ENCODE measurements at places on chromosomes 6 and 20.

- no peak for DNase-seq
Observed at GRCh38 chr6:87658516-87658915, 43.5 kb downstream of the AKIRIN2 start.

- DNase-seq: no peak
Observed at GRCh38 chr6:40160826-40161225, 226.6 kb upstream of the MOCS1 start.

DNA sequence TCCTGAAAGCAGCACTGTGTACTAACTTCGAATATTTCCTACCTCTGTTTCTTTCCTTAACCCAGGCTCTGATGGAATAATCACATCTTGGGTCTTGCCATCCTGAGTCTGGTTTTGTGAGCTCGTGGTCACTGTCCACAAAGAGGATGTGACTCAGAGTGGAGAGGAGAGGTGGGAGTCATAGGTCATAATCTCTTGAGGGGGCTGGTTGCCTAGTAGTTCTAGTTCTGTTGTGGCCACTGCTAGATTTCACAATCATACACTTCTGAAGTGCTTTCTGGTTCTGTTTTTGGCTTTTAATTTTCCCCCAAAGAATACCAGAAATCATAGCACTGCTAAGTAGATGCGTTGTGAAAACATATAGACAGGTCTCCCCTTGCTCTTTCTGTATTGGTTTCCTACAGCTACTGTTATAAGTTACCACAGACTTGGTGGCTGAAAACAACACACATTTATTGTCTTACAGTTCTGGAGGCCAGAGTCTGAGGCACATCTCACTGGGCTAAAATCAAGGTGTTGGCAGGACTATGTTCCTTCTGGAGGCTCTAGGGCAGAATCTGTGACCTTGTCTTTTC, 102.8 kb downstream of the NRSN1 start:
- DNase-seq: no peak

- no peak for DNase-seq
Observed at GRCh38 chr20:47361057-47361915, 4.8 kb upstream of the ZMYND8 start.

GRCh38 chr6:46491201-46491627, at the start of gene RCAN2:
Gene RCAN2 (minus strand): TSS chr6:46491449.
- DNase-seq: no peak

DNA sequence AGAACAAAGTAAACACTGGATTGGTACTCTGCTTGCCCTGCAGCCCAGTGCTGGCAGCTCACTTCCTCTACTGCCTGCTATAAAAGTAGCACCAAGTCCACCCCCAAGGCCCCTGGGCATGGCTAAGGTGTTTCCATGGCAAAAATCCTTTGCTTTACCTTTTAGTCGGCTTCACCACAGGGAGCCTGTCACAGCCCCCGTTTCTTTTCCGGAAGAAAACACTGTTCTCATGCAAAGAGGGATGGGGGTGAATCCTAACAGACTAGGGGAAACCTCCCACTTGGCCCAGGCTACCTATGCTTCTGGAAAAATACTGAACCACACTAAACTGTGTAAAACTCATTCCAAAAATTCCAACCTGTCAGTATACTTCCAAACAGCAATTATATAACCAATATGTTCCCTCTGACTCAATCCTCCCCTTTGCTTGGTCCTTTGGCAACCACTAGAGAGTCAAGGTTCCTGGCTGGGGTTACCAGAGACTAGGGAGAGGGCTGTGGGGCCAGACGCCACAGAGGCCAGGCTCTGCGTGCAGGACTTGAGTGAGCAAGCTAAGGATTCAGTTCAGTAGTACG, 16.1 kb downstream of the PPIL1 start:
- no peak for DNase-seq

DNA sequence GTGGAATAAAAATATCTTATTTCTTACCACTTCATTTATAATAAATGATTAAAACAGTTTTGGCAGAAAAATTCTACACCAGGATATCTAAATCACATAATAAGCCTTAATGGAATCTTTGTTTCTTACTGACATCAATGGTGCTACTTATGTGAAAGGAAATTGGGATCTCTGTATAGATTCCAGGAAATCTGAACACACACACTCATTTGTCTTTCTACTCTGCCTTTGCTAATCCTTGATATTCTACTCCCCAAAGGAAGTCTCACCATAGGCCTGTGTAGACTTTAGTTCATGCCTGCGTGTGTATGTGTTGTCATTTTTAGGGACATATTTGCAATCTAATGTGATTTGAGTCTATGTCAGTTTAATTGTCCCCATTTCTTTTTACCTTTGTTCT, 7.9 kb downstream of the ADGRB3 start:
- no peak for DNase-seq

DNA sequence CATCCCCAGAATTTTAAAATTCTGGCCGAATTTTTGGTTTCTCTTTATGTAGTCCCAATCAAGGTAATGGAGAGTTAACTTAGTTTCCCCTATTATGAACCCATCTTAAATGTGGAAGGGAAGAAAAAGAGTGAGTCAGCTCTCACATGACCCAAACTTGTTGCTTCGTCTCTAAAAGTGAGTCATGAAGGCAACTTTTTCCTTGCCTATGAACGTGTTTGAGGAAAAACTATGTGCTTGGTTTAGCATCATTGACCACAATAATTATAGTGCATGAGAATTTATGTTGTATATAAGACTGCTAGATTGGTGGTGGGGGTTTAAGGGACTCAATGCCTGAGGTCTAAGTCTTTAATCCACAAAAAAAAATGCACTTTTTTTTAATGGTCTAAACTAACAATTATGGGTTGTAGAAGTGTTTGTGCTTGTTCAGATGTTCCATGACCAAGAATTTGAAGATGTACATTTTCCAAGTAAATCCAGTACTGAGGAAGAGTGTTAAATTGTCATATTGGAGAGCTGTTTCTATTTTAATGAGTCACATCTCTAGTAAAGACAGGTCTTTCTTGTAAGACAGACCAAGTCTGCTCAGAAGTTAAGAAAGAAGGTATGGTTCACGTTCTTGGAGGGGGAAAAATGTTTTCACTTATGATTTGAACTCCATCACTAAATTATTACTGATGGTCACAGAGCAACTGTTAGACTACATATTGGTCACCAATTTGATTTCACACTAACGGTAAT, 409.9 kb upstream of the MARCKS start:
- DNase-seq: no peak

GRCh38 chr6:47439348-47439668, 38.3 kb upstream of the CD2AP start:
- no peak for DNase-seq

DNA sequence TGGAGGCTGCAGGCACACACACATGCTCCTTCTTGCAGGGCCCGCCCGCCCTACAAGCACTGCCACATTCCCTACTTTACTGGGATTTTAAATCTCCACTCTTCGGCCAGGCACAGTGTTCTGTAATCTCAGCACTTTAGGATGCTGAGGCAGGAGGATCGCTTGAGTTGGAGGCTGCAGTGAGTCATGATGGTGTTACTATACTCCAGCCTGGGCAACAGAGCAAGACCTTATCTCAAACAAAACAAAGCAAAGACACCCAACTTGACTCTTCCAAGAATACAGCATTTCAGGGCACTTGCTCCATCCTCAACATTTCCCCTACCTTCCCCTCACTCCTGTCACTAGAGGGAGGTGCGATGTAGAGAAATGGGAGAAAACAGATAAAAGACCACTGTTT, 194.0 kb downstream of the MYLK4 start:
- no peak for DNase-seq

GRCh38 chr6:5481750-5482149, 220.4 kb downstream of the FARS2 start:
- no peak for DNase-seq

DNA sequence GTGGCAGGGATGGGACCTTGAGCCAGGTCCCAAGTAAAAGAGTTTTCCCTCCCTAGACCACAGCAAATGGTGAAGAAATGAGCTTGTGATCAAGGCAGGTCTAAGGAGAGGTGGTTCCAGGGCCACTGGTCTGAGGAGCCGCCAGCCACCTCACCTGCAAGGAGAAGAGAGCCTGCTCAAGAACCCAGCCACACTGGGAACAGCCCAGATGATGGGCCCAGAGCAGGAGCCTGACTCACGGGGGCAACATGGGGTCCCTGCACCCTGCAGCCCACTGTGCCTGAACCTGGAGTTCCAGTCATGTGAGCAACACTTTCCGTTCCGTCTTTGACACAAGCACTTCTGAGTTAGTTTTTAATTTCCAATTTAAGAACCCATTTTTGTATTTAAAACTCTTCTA, 204.5 kb upstream of the CDH4 start:
- DNase-seq: no peak

DNA sequence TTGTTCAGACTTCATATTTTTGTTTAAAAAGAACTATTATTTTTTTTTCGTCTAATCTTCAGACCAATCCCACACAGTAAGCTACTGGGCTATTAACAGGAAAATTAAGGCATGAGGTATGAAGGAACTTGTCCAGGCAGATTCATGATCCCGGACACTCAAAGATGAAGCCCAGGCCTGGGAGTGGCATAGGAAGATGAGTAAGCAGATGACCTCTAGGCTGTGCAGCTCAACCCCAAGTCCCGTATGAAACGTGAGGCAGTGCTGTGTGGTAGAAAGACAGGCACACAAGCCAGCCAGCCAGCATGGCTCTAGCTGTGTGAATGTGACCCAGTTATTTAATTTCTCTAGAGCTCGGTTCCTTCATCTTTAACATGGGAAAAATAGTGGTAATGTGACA, 231.9 kb downstream of the CLIC5 start:
- no peak for DNase-seq

DNA sequence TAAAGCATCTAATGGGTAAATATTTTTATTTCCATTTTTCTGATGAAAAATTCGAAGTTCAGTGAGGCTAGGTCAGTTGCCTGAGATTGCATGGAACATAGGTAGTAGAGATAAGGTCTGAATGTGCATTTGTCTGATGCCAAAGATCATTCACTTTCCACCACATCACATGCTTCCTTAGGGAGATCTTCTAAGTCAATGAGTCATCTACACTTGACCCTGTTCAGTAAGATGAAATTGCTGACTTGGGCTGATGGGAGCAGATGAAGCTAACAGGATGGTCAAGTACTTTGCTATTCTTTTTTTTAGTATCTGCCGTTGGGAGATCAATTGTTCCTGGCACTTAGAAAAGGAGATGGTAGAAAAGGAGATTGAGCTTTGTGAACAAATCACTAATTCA, 511.3 kb downstream of the PHF3 start:
- no peak for DNase-seq

- no peak for DNase-seq
Observed at GRCh38 chr6:53585208-53585900, 40.5 kb upstream of the GCLC start.

DNA sequence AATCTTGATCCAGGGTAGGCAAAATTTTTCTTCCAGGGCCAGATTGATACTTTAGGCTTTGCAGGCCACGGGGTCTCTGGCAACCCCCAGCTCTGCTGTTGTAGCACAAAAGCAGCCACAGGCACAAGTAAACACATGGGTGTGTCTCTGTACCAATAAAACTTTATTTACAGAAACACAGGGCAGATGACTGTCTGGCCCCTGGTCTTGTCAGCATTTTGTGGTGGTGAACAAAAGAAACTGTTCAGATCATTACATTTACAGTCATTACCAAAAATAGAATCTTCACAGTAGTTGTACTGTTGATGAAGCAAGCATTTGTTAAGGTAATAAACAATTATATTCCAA, 45.0 kb upstream of the KIF25 start:
- no peak for DNase-seq

DNA sequence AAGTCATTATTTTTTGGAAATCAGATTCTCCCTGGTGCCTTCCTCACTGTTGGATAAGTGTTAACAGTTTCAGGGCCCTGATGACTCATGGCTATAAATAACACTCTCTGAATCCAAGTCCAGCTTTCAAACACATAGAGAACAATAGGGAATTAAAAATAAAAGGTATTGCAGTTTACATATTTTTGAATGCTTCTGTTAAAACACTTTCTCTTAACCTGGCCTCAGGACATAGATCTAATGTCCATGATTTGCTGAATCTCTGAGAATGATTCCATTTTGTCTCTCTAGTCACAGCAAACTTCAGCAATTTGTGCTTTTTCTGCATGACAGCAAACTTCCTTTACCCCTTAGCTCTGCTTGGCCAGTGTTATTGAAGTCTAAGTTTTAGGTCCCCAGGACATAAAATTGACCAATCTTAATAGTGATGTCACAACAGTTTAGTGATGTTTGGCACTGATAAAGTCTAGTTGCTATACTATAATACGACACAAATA, 1192.4 kb upstream of the CITED2 start:
- DNase-seq: no peak

- DNase-seq: no peak
Observed at GRCh38 chr20:58633161-58634053, 17.7 kb upstream of the STX16 start.

- DNase-seq: no peak
Observed at GRCh38 chr6:163057260-163057659, 329.5 kb downstream of the PACRG start.

DNA sequence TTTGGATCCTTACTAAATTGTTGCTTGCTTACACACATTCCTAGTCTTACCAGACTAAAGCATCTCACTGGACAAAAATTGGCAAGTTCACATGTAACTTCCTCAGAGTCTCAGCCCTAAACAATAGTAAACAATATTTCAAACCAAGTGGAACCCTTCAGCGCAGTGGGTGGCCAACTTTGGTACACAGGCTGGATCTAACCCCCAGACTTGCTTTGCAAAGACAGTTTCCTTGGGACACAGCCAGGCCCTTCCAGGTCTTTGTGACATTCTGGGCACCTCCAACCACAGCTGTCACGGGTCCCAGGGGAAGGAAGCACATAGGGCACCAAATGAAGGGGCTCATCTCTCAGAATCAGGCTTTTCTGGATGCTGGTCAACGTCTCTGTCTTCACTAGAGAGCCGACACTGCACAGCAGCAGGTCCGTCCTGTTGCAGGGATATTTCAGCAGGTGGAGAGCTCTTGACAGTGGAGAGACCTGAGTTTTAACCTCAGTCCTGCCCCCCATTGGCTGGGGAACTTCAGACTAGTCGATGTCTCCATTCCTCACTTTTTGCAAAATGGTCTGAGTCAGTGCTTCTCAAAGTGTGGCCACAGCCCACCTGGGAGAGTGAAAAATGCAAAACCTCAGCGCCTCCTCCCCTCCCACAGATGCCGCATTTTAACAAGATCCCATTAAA, 91.4 kb downstream of the BFSP1 start:
- DNase-seq: no peak

- no peak for DNase-seq
Observed at GRCh38 chr6:154433477-154434241, 76.8 kb downstream of the CNKSR3 start.

DNA sequence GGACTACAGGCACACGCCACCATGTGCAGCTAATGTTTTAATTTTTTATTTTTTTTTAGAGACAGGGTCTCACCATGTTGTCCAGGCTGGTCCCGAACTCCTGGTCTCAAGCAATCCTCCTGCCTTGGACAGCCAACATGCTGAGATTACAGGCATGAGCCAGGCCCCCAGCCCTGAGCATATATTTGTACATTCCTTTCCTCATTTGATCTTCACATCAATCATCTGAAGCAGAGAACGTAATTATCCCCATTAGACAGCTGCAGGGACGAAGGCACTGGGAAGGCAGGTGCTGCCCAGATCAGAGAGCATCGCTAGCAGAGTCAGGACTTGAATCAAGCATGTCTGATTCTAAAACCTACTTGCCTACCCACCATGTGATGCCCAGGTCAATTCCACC, 41.0 kb upstream of the SIRPA start:
- DNase-seq: no peak

- no peak for DNase-seq
Observed at GRCh38 chr6:139872665-139873064, 498.2 kb upstream of the CITED2 start.

Data from central memory CD4-positive, alpha-beta T cell (primary cell).